T47D (cell line): ENCODE measurements at places on chromosomes 4 and X.

GRCh38 chr4:168076989-168077725 lies 15.2 kb upstream of the ANXA10 start:
- peak; percentile 76 for DNase-seq

- no peak for DNase-seq
These were observed 40.3 kb upstream of the NFXL1 start for GRCh38 chr4:47954677-47955076.

DNA sequence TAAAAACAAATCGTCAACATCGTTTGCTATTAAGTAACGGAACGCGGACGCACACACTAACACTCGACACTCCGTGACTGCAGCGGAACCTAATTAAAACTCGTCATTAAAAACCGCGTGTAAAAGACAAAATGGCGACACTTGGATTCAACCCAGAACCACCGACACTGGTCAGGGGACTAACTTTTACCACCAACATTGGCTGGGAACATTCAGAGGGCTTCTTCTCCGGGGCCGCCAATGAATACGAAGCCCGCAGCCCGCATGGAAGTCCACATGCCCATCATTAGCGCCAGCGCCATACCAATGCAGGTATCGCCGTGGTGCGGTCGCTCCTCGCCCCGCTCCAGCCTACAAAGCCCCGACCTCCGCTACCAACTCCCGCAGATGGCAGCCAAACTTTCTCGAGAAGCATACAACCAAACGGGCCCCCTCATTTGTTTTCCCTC lies 498 bp downstream of the RBMX start:
- DNase-seq = peak; percentile 23

- DNase-seq = no peak
These were observed 71.7 kb upstream of the IL13RA1 start for GRCh38 chrX:118655561-118656246.

DNA sequence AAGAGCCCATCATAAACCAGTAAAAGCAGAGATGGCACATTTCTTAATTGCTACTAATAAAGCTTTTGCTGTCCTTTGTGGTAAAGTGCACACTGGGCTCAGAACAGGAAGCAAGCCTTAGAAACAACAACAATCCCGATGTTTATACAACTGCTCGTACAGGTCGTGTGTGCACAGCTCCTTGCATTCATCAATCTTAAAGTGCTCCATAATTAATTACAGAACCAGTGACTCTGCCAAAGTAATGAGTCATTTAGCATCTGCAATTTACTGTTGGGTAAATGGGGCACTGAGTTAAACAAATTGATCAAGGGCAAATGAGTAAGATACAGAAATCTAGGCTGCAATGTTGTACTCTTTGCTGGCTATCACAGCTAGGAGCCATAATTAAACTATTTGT lies 61.3 kb upstream of the TXK start:
- DNase-seq = no peak

DNA sequence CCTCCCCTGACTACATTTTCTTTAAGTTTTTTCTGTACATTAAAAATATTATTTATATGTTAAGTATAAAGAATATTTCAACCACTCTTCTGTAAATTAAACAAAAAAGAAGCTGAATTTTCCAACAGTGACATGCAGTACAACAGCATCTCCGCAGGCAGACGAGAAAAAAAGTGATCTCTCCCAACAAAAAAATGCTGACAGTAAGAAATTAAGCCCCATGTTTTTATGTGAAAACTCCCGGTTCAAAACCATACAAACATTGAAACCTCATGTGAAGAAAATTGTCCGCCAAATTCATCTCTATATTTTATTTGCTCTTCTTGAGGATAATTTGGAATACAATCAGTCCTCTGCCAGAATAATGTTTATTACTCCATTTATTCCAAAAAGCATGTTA lies 20.1 kb upstream of the CD99 start:
- no peak for DNase-seq

DNA sequence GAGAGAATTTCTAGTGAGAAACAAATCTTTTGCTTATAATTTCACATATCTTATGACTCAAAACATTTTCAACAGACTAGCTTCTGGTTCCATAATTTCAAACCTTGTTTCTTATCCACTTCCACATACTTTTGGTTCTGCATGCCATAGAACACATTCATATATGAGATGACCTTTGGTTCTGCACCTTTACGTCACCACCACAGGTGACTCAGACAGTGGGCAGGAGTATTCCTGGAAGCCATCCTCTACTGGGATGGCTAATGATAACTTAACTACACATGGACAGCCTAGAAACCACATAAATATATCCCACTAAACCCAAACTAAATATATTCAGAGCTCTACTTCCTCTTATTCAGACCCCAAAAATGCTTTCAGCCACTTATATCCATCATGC lies 133.3 kb downstream of the DCK start:
- DNase-seq = no peak

DNA sequence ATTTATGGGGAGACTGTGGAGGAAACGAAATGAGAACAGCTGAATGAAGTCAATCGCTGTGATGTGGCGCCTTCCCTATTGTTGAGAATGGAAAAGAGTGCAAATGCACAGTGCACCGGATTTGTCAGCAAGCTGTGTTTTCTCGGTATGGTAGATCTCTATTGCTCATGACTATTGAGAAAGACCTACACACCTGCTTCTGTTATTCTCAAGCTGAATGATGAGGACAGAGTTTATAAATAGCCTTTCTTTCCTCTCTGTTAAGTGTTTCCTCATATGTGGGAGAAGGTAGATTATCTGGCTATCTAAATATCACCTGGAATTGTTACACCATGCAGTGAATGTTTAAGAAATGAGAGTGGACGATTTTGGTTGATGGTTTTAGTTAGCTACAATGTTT lies 650.7 kb downstream of the IL1RAPL1 start:
- no peak for DNase-seq

DNA sequence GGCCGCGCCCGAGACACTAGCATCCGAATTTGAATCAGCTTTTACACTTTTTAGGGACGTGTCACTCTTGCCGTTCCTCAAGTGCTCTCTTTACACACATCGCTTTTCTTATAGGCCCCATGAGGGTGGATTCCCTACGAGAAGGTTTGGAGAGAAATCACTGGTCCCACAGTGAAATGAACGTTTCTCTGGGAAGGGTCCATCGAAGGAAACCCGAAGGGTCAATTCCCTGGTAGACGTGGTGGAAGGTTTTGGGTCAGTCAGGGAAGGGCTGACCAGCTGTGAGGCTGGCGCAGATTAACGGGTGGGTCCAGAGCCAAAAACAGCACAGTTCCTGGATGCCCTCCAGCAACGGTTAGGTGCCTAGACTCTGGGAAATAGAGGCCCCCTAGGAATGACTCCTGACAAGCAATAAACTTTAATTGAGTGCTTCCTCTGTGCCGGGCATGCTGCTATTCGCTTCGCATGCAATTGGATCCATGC lies 35.9 kb downstream of the ETDC start:
- peak; percentile 0 for DNase-seq

- DNase-seq = no peak
These were observed 14.5 kb downstream of the PRSS48 start for GRCh38 chr4:151291485-151291884.

GRCh38 chrX:118795528-118796280 lies 27.9 kb upstream of the ZCCHC12 start:
- no peak for DNase-seq

GRCh38 chr4:75037252-75037651 lies 104.3 kb downstream of the PARM1 start:
- no peak for DNase-seq

GRCh38 chrX:119607018-119607389 lies 780 bp upstream of the NKRF start:
- DNase-seq = no peak

DNA sequence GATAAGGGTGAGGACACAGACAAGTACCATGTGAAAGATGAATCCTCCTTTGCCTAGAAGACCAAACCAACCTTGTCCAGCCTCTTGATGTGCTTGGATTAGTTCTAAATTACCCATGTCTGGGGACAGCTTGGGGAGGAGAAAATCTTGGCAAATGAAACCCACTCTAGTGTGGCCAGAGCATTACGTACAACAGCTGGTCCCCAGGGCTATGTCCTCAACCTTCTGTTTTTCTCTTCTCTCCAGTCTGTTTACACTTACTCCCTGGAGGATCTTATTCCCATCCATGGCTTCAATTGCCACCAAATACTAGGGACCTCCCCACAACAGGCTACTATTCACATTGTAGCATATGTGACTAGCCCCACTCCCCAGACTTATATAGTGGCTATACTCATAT lies 384.5 kb downstream of the OPHN1 start:
- DNase-seq = no peak

DNA sequence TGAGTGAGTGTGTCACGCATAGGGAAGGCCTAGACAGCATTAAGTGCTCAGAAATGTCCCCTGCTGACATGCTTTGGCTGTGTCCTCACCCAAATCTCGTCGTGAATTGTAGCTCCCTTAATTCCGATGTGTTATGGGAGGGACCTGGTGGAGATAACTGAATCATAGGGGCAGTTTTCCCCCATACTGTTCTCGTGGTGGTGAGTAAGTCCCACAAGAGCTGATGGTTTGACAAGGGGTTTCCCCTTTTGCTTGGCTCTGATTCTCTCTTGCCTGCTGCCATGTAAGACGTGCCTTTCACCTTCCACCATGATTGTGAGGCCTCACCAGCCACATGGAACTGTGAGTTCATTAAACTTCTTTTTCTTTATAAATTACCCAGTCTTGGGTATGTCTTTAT lies 78.0 kb downstream of the NSUN7 start:
- DNase-seq = no peak

DNA sequence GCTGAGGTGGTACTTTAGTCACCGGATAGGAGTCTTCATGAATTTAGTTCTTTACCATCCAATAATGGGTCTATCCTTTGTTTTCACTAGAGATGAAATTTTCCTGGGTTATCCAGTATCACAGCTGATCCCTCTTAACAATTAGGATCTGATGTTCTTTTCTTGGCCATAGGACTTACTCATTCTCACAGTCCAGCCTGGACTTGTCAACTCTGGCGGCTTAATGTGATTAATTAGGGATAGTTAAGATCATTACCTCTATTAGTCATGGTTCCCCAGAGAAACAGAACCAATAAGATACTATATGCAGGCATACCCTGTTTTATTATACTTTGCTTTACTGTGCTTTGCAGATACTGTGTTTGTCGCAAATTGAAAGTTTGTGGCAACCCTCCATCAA lies 272.7 kb upstream of the FAT4 start:
- no peak for DNase-seq

DNA sequence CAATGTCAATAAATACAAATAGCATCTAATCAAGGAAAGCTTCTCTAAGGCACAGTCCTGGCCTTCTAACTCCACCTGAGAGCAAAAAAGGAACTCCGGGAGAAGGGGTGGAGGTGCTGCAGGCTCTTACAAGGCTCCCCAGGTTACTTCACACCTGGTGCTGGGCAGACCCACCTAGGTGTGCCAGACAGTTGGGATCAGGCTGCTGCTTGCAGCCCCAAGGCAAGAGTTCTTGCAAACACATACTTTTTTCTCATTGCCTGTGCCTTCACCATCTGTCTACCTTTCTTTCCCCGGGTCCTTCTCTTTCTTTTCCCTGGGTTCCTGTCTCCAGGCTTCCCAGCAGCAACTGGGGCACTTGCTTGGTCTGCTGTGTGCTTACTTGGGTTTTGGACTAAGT lies 81.4 kb upstream of the STIM2 start:
- no peak for DNase-seq

DNA sequence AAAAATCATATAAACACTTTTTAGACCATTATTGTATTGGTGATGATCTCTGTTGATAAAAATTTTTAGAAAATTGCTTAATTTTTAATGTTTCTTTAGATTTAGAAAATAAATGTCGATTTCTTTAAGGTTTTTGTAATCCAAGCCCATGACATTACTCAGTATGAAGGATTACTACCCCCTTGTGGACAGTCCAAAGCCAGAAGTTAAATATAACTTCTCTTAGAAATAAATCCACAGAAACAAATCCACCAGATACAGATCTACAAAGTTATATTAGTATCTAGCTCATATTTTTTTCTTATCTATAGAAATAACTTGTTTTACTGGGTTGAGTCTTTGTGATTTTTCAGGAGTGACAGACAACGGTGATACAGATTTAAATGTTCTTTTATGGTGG lies 18.9 kb downstream of the TIFA start:
- DNase-seq = no peak

GRCh38 chr4:180156684-180157083 lies 2086.5 kb upstream of the TENM3 start:
- no peak for DNase-seq

GRCh38 chr4:44908565-44908964 lies 182.2 kb upstream of the GNPDA2 start:
- no peak for DNase-seq

- DNase-seq = no peak
These were observed 31.7 kb downstream of the STOX2 start for GRCh38 chr4:183936574-183937345.

DNA sequence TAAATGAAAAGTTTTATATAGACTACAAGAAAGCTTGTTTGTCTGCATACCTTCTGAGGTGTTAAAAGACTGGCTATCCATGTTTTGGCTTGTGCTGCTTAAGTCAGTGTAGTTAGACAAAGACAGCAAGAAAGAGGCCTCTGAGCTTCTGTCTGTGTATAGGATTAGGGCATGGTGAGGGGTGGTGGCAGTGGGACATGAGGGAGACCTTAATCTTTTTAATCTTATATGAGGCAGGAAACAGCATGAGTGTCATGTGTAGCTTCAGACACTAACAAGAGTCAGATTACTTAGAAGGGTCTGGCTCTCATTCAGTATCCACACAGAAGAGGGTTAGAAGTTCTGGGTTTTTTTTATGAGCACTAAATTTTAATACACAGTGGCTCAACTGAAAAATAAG lies 213.3 kb downstream of the GABRG1 start:
- DNase-seq = no peak

DNA sequence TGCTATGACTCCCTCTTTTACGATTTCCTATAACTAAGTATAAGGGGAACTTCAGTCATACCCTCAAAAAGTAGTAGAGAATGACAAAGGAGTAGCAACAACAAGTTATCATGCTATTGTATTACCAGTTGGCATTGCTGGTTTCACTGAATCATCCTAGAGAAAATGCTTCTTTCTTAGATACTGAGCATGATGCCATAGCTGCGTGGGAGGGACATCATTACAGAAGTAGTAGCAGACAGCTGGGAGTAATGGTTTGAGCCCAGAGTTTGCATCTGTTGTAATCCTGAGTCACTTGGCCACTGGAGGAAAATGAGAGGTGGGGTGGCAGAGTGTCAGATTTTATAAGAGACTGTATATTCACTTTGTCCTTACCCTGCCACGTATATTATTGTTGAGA lies 38.6 kb downstream of the MTMR1 start:
- no peak for DNase-seq

- no peak for DNase-seq
These were observed 65.8 kb upstream of the MSN start for GRCh38 chrX:65601530-65602220.

DNA sequence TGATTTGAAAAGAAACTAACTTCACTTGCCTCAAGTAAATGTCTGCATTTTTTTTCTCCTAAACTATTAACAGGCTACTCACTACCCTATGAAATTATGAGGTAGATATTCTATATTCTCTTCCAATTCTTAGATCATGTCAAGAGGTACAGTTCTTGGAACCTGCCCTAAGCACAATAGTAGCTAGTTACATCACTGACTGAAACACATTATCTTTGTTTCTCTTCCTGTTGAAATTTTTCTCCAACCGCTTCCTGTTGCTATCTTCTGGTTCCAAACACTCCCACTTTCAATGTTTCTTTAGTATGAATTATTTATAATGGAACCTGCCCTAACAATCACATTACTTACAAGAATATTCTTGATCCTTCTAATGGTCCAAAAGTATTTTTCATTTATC lies 5.0 kb upstream of the BANK1 start:
- no peak for DNase-seq

GRCh38 chr4:140861359-140862176 lies 105.4 kb upstream of the TBC1D9 start:
- peak; percentile 22 for DNase-seq

GRCh38 chrX:120402369-120402768 lies 40.5 kb downstream of the ATP1B4 start:
- no peak for DNase-seq
